ENCODE measurements at places on chromosomes 2 and 18.

GRCh38 chr18:50111398-50111797 lies 83.5 kb downstream of the MYO5B start:
- DNase-seq, result no peak

GRCh38 chr2:88671786-88672427 lies 19.6 kb upstream of the RPIA start:
- no peak for DNase-seq

GRCh38 chr18:6280211-6280743 lies 134.4 kb downstream of the L3MBTL4 start:
- DNase-seq, result no peak

GRCh38 chr2:25435421-25435820 lies 93.7 kb upstream of the DNMT3A start:
- no peak for DNase-seq

DNA sequence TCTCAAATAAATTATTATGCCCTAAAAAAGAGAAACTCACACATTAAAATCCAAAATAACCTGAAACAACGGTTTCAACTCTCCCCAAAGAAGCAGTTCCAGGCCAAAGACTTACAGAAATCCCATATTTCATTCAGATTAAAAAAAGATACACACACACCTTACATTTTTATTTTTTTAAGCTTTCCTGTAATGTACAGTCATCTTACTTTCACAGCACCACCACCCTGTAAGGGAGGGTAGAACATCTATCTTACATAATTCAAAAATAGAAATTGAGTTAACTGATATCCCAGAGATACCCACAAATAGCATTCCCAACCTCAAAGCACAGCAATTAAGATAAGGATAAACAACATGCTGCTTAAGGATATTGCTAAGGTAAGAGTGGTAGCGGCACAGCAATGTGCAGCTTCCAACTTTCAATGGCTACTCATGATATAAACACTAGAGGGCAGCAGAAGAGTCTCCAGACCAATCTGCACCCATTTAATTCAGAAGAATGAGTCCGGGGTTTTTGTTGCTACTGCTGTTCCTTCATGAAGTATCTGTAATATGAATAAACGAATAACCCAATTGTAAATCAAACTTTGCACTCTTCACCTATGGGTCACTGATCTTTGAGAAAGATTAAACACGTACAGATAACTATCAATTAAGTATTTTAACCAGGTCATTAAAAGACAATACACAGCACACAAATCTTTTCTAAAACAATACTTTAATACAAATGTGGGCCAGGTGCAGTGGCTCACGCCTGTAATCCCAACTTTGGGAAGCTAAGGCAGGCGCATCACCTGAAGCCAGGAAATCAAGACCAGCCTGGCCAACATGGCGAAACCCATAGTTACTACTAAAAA lies 11.3 kb downstream of the GFPT1 start:
- no peak for DNase-seq

GRCh38 chr18:3645384-3646156 lies 195.6 kb downstream of the TGIF1 start:
- DNase-seq, result no peak

DNA sequence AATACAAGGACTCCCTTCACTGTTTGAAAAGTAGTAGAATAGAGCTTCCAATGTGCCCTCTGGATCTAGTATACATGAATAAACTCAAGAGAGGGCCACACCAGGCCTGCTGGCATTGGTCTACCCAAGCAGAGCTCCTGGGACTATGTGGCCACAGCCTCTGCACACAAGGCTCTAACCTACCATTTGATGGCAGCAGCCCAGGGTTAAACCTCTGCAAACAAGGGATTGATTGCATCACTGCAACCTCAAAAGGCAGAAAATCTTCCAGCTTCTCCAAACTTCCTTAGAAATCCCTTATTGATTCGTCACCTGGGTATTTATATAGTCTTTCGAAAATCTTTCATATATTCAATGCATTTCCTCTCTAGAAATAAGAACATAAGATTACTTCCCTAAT lies 147.6 kb upstream of the SETBP1 start:
- DNase-seq, result no peak

- no peak for DNase-seq
These were observed 130.6 kb upstream of the HAAO start for GRCh38 chr2:42922790-42923579.

- no peak for DNase-seq
These were observed 96.1 kb downstream of the RBMS1 start for GRCh38 chr2:160397530-160397865.

DNA sequence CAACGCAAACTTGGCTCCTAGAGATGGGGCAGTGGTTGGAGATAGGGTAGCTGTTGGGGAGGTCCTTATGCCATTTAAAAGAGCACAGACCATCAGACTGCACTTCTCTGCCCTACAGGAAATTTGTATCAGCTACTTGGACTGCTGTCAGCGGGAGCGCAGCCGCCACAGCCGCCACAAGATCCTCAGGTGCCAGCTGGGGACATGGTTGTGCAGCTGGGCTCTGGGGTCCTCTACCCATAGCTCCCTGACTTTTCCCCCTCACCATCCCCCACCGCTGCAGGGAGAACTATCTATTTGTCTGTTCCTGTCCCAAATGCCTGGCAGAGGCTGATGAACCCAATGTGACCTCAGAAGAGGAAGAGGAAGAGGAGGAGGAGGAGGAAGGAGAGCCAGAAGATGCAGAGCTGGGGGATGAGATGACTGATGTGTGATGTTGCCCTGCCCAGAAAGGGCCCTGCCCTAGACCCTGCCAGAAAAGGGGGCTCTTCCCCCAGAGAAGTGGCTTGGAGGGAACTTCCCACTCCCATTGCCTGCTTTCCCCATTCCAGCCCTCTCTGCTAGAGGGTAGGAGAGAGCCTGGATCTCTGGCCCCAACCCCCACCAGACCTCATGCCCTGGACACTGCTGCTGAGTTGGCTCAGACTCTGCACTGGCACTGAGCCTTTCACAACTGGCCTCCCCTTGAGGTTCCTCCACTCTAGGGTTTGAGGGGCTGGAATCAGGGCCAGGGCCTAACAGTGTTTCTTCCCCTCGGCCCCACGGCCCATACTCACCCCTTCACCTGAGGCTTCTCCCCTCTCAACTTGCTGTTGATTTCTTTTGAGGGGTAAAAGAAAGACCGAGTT lies 7.3 kb downstream of the PRADC1 start:
- no peak for DNase-seq

- no peak for DNase-seq
These were observed 47.3 kb downstream of the POU3F3 start for GRCh38 chr2:104901037-104901881.

DNA sequence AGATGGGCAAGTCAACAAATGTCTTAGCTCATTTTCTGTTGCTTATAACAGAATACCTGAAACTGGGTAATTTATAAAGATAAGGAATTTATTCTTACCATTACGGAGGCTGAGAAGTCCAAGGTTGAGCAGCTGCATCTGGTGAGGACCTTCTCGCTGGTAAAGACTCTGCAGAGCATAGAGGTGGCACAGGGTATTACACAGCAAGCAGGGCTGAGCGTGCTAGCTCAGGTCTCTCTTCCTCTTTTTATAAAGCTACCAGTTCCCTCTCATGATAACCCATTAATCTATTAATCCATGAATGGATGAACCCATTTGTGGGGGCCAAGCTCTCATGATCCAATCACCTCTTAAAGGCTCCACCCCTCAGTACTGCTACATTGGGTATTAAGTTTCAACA lies 109.1 kb downstream of the CDK15 start:
- DNase-seq, result no peak

DNA sequence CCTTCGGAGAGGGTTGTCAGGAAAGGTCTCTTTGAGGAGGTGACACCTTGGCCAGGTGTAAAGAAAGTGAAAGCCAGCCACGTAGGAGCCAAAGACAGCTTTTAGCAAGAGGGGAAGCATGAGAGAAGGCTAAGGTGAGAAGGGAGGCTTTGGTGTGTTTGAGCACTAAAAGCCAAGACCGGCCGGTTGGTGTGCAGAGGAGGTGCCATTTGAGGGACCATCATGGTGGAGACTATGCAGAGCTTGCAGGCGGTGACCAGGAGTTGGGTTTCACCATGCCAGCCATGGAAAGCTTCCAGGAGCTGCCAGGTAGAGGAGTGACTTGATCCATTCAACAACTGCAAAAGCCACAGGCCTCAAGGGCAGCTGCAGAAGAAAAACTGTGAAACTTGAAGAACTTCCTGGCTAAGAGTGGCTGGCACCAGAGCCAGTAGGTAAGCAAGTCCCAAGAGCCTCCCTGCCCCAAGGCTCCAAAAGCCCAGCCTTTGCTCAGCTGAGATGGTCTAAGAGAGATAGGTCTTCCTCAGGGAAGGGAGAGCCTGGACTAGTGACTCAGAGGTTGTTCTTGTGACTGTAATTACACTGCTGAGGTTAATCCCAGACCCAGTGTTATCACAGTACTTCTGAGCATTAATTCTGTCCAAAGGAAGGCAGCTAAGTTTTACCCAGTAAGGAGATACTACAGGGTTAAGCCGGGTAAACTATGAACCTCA lies 319.0 kb downstream of the BCL11A start:
- DNase-seq, result no peak

DNA sequence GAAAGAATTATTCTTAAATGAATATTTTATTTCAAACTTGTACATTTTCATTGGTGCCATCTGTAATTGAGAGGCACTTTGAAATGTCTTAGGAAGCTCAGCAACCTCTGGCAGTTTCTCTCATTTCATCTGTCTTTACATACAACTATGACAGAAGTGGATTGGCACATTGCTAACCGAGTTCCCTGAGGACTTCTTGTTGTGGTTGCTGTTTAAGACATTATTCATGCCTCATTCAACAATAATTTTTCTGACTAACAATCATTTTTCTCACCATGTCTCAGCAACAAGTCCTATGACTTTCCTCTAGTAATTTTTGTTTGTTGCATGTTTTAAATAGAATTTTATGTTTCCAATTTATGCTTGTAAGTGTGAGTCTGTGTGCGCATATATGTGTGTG lies 284.0 kb upstream of the CWC22 start:
- DNase-seq, result no peak

DNA sequence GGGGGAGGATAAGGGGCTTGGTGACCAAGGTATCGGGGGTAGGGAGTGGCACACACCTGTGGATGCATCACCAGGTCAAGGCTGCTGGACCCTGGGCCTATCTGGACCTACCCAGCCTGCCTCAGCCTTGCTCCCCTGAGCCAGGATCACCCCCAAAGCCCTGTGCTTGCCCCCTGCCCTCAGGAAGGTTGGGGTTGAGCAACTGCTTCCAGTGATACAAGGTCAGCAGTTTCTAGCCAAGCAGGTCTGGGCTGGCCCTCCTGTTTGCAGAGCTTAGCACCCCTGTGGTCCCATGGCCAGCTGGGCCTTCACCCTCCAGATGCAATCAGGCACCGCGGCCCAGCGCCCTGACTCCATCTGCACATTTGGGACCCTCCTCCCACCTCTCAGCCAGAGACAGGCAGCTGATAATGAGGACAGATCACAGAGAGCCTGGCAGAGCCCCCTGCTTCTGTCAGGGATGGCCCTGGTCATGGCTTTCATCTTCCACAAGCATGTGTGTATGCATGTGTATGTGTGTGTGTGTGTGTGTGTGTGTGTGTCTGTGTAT lies 154.6 kb downstream of the TFCP2L1 start:
- no peak for DNase-seq

- peak; percentile 6 for DNase-seq
These were observed 23.7 kb downstream of the TMEM127 start for GRCh38 chr2:96241900-96242611.

GRCh38 chr2:196137271-196137670 lies 34.1 kb downstream of the STK17B start:
- DNase-seq, result no peak

- DNase-seq, result no peak
These were observed 4.7 kb upstream of the KRCC1 start for GRCh38 chr2:88059979-88060906.

- DNase-seq, result no peak
These were observed 7.5 kb downstream of the ABCG8 start for GRCh38 chr2:43846140-43846793.

DNA sequence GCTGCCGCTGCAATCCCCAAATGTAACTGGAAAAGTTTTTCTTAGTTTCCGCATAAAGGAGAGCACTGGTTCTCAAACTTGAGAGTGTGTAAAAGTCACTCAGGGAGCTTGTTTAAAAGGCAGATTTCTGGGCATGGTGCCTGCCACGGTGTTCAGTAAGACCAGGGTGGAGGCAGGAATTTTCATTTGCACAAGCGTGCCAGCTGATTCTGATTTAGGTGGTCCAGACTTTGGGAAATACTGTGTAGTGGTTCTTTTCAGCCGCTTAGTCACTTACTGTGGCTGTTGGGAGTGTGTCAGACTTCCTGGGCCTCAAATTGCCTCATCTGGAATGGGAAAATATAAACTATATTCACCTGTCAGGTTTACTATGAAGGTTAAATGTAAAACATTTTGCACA lies 788 bp downstream of the ARMC9 start:
- DNase-seq, result no peak

DNA sequence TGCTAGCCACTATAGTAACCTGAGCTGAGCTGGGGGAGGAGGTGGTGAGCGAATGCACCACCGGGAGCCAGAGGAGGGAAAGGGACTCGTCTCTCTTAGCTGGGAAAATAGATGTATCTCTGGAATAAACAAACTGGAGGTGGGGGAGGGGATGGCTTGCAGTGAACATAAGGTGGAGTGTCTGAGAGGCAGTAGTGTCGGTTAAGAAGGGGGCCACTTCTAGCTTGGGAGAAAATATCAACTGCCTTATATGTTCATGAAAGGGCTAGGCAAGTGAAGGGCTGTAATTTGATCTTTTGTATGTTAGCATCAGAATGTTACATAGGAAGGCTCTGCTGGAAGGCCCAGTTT lies 2.2 kb downstream of the SETBP1 start:
- DNase-seq, result no peak

DNA sequence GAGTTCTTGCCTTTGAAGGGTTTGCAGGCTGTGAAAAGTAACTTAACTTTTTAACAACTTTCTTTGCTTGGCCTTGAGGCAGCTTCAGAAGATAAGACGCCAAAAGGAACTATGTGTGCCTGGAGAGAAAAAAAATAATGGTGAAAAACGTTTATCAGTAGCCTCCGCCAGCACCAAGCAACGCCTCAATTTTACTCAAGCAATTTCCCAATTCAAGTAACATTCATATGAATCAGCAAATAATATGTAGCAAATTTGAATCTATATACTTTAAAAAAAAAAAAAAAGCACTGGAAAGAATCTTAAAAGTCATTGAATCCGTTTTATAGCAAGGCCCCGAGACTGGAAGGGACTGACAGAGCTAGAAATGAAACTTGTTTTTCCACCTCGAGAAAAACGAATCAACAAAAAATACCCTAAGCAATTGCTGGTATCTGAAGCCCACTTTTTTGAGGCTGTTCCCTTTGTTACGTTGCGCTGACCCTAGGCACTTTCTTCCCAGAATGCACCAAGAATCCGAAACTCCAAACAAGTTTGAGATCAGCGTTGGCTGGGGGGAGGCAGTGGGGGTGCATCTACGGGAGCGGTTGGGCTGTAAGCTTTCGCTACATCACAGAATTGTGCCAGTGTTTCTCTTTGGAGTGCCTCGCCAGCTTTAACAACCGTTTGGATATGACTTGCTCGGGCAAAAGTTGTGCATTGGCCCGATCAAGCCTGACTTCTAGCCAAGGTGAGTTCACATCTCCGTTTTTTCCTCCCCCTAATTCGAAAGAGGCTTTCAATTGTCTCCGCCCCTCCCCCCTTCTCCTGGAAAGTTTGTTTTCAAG lies 2.7 kb upstream of the TGIF1 start:
- no peak for DNase-seq

GRCh38 chr2:182361477-182361876 lies 65.4 kb downstream of the PDE1A start:
- no peak for DNase-seq

All from activated gamma-delta T cell treated with anti-CD3 and anti-CD28 coated beads, Interleukin-2, amount 50 U/mL, for 16 hours (primary cell).